ENCODE measurements at places on chromosomes 6 and 20. TPM values are rescaled to one million over a fixed set of nuclear protein-coding genes. Genes with fewer than 3 reads are reported as not detected.

DNA sequence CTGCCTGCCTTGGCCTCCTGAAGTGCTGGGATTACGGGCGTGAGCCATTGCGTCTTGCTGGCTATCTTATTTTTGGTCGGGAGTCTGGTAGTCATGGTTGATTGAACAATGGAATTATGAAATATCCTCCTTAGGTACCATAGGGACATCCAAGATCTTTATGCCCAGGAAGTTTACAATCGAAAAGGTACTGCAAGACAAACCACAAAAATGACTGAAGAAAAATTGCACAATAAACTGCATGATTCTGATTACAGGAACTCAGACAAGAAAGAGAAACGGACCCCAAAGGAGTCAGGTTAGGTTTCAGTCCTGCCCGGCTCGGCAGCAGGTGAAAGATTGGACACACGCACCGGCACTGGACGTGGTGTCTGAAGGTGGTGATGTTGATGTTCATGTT lies 5.3 kb downstream of the SLC26A8 start:
- no peak for DNase-seq

DNA sequence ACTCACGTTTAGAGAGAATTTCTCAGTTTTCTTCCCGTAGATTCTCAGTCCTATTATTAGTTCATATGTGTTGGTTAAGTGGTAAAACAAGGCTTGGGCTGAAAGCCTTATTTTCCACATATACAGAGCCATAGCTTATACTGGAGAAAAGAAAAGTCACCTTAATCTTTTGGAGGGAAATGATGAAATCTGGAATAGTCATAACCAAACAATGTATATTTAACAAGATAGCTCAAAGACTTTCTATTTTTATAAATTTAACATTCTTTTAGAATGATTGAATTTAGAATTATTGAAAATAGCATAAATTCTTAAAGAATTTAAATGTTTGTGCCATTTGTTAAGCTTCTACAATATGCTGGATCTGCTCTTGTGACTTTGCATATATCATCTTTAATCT lies 85.8 kb downstream of the CDKAL1 start:
- DNase-seq, result no peak

FIG4 gene
- 8.7 TPM for total RNA-seq

GRCh38 chr20:49318091-49318429 lies 40.2 kb upstream of the ZNFX1 start:
- no peak for DNase-seq

- DNase-seq, result no peak
These were observed 17.7 kb downstream of the RIPOR3 start for GRCh38 chr20:50673466-50674137.

GRCh38 chr6:35477551-35478179 lies 9.5 kb downstream of the RPL10A start:
- no peak for DNase-seq

GRCh38 chr20:51660672-51661608 lies 107.2 kb downstream of the ATP9A start:
- peak; percentile 53 for DNase-seq

- no peak for DNase-seq
These were observed 183.5 kb upstream of the COL21A1 start for GRCh38 chr6:56430629-56431600.

- peak; percentile 94 for DNase-seq
These were observed 38.0 kb downstream of the TGM2 start for GRCh38 chr20:38126932-38127621.

- DNase-seq, result no peak
These were observed 45.1 kb upstream of the TENT5A start for GRCh38 chr6:81797591-81797990.

DNA sequence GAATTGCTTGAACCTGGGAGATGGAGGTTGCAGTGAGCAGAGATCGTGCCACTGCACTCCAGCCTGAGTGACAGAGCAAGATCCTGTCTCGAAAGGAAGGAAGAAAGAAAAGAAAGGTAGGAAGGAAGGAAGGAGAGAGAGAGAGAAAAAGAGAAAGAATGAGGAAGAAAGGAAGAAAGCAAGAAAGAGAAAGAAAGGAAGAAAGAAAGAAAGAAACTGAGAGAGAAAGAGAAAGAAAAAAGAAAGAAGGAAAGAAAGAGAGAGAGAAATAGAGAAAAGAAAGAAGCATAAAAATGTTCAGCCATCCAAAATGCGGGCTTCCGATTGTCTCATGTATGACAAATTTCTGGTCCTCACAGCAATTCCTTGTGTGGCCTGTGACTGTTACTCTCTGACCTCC lies 22.8 kb downstream of the MUC22 start:
- DNase-seq, result no peak

RNF39 gene
- not detected for total RNA-seq

RBM38 gene
- 7.4 TPM for total RNA-seq

GRCh38 chr20:58523072-58523970 lies 8.1 kb upstream of the APCDD1L start:
- no peak for DNase-seq

GRCh38 chr6:151647976-151648639 lies 154.3 kb downstream of the CCDC170 start:
- DNase-seq, result peak; percentile 15

DNA sequence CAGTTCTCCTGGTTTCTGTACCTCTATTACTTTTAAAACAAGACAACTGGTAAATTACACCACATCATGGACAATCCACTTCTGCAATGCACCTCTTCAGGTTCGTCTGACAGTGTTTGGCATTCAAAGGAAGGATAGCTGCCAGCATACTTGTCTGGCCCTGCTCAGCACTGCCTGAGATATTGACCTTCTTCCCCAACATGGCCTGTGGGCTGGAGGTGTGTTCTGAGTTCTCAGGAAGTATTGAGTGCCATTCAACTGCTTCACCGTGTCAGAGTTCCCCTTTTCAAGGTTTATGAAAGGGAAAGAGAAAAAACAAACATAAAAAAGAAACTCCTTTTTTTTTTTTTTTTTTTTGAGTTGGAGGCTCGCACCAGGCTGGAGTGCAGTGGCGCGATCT lies 267.9 kb upstream of the SASH1 start:
- DNase-seq, result no peak

GRCh38 chr6:6569096-6569810 lies 19.3 kb upstream of the LY86 start:
- DNase-seq, result no peak

WFDC10B gene
- total RNA-seq, result not detected

DNA sequence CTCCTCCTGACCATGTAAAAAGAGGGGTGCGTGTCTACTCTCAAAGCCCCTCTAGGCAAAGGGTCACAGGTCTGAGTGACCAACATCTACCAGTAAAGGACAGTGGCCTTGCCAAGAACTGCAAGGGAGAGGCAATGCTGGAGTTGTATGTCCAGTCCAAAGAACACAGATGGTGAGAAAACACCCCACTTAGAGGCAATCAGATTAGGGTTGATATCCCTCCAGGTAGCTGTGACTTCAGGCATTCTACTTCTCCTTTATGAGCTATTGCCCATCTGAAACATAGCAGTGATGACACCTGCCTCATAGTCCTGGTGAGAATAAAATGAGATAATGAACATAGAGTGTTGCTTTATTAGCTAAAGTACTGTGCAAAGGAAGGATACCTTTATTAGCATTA lies 50.8 kb upstream of the MAFB start:
- no peak for DNase-seq

GRCh38 chr6:43713643-43714310 lies 26.2 kb upstream of the MRPS18A start:
- DNase-seq, result no peak

DNA sequence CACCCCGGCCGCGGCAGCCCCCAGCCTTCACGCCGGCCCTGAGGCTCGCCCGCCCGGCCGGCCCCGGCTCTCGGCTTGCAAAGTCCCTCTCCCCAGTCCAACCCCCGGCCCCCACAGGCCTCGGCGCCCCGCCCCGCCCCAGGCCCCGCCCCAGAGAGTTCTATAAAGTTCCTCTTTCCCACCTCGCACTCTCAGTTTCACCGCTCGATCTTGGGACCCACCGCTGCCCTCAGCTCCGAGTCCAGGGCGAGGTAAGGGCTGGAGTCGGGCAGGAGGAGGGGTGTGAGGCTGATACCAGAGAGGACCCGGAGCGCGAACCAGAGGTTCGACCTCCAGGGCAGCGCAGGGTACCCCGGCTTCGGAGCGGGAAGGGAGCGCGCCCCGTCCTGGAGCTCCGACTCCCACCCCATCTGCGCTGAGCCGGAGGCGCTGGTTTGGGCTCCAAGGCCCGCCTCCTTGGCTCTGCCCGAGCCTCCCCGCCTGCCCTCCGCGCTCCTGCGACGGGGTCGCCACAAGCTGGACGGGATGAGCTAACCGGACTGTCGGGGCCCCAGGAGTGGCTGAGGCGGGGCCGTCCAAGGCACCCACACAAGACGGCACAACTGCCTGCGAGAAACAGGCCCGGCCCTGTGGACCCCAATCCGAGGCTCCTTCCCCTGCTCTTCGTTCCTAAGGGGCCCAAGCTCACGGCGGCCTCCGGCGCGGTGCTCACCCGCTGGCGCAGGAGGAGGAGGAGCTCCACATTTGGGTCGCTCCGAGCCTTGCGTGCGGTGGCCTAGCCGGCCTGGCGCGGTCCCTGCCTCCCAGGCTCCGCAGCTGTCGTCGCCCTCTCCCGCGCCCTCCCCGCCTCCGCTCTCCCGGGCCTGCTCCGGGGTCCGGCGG lies at the start of gene IRF4:
Gene IRF4 (plus strand): TSS at position 194 of the 882 bp plus-strand sequence. CDS start 1,401 bp downstream, outside the sequence.
- no peak for DNase-seq

GRCh38 chr6:144809969-144810368 lies 524.8 kb downstream of the UTRN start:
- DNase-seq, result no peak

- DNase-seq, result no peak
These were observed 12.1 kb upstream of the PAX1 start for GRCh38 chr20:21693322-21693721.

DNA sequence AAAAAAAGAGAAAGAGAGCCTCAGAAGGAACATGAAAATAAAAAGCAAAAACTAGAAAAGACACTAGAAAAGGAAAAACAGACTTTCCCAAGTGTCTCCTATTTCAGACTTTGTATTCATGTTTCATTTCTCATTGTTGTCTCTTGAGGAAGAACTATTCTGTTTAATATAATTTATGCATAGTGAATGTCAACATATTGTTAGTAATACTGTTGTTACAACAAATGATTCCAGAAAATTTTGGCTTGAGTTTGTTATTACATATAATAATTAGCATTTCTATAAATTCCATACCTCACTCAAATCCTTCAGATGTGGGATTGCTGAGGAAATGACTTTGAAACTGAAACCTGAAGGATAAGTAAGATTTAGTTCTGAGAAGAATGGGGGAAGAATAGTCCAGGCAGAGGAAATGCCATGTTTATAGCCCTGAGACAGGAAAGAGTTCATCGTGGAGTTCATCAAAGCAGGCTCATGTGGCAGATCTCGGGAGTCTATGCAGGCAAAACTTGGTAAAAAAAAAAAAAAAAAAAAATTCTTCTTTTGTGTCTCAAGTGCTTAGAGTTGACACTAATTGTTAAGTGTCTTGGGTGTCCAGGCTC lies 53.1 kb upstream of the EIF2S2 start:
- DNase-seq, result no peak

- no peak for DNase-seq
These were observed 406.0 kb downstream of the GRIK2 start for GRCh38 chr6:101799531-101799930.

MACROD2 gene
- 1.1 TPM for total RNA-seq

RRAGD gene
- total RNA-seq, result 0.63 TPM

- DNase-seq, result peak; percentile 28
These were observed 193.6 kb downstream of the NKAIN2 start for GRCh38 chr6:123997223-123997622.

- no peak for DNase-seq
These were observed 239.1 kb downstream of the CDC5L start for GRCh38 chr6:44626616-44627015.

ATF6B gene
- 29.8 TPM for total RNA-seq

GRCh38 chr6:139050770-139051313 lies 22.3 kb downstream of the ABRACL start:
- no peak for DNase-seq

DNA sequence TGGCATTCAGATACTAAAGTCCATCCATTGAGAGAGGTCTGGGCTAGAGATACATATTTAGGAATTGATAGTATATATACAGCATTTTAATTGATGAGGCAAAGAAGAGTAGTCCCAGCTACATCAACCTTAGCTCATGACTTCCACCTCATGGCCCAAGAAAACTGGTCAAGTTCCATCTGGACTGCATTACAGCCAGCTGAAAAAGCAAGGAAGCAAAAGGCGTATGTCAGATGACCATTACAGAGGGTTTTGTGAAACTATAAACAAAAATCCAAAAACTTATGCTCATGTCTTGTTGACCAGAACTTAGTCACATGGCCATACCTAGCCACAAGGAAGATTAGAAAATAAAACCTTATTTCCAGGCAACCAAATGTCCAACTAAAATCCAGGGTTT lies 46.8 kb upstream of the RNF146 start:
- DNase-seq, result no peak

DNA sequence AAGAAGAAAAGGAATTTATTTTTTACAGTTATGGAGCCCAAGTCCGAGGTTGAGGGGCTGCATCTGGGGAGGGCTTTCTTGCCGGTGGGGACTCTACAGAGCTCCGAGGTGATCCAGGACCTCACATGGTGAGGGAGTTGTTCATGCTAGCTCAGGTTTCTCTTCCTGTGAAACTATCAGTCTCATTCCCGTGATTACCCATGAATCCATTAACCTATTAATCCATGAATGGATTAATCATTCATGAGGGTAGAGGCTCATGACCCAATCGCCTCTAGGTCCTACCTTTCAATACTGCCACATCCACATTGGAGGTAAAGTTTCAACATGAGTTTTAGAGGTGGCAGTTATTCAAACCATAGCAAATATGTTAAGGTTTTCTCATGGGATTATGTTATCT lies 3.8 kb downstream of the DSE start:
- DNase-seq, result no peak

DNA sequence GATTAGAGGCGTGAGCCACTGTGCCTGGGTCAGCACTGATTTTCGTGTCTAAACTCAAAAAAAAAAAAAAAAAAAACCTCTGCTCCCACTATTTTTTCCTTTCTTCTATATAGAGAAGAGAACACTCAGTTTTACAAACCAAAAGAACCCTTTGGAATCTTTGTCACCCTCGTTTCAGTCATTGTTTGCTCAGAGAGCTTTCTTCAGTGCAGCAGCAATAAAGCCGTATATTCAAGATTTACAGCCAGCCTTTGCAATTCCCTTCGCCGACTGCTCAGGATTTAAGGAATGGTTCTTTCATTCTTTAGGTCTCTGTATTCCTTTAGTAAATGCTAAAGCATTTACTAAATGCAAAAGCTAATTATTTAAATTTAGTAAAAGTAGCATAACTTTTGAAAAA lies 20.1 kb downstream of the RIOK1 start:
- DNase-seq, result no peak

GRCh38 chr6:33075208-33075567 lies 602 bp upstream of the HLA-DPB1 start:
- DNase-seq, result no peak

HAO1 gene
- total RNA-seq, result not detected

SAMD3 gene
- not detected for total RNA-seq

RPL7L1 gene
- total RNA-seq, result 126 TPM

CNKSR3 gene
- 5.6 TPM for total RNA-seq

Measured in LHCN-M2 (cell line).